ENCODE measurements at places on chromosomes 11 and 22.

GRCh38 chr11:2178906-2179494, 7.4 kb upstream of the TH start:
- no peak for DNase-seq

DNA sequence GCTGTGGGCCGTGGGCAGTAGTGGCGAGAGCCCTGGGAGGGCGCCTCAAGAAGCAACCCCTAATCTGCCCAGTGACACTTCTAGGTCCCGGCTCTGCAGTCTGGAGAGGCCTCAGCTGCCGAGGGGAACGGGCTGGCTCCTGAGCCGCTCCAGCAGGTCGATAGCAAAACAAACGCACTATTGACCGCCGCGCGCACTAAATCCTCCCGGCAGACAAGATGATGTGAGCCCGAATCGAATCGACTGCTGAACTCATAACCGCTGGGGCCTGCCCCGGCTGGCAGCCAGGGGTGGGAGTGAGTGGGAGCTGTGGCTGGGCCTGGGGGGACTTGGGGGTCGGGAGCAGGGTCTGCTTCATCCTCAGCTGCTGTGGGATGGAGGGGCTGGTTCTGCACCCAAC, 36.1 kb downstream of the FLRT1 start:
- no peak for DNase-seq

GRCh38 chr11:66987158-66987620, 12.1 kb downstream of the C11orf86 start:
- no peak for DNase-seq

DNA sequence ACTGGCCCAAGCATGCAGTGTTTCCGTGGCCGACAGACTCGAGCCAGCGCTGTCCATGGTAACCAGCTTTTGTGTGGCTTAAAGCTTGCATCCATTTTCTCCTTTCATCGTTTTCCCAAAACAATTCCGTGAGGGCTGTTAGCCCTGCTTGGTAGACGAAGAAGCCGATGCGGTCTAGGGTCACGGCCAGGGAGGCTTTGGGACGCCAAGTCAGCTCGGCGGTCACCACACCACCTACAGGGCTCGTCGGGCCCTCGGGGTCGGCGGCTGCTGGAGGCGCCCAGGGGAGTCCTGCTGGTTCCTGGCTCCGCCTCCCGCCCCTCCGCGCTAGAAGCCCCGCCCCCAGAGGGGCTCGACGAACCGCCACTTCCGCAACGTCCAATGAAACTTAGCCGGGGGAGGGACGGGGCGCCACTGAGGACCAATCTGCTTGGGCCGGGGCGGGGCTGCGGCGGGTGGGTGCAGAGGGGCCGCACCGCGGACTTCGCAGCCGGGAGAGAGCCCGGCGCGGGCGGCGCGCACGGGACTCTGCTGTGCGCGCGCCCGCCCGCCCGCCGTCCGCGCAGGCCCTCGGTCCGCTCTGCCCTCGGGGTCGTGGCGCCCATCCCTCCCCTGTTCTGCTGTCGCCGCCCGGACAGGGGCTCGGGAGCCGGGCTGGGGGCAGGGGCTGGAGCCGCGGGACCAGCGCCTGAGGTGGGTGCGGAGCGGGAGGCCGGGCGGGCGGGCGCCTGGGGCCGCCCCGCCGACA, at the start of gene TIGD3:
Gene TIGD3, plus strand, starts transcription at position 487 of the 748 bp plus-strand sequence. CDS start 1,058 bp downstream, outside the sequence.
- DNase-seq = peak; percentile 96

- DNase-seq = no peak
Measured at GRCh38 chr11:6531267-6531752, 34.2 kb downstream of the DNHD1 start.

DNA sequence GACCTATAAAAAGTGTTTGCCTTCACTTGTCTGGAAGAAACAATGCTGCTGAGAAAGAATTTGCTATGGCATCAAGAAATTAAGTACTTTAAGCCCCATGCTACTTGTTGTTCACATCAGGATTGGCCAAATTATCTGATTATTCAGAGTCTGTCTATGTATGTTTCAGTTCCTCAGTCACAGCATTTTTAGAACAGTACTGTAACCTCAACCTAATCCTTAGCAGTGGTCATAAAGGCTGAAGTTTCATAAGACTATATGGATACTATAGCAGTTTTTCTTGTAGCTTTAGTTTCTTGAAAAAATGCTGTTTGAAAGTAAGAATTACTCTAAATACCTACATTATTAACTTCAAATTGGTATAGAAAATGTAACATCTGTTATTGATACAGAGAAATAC, 153.9 kb downstream of the INSC start:
- no peak for DNase-seq

GRCh38 chr22:25928038-25928437, 186.1 kb downstream of the MYO18B start:
- no peak for DNase-seq

DNA sequence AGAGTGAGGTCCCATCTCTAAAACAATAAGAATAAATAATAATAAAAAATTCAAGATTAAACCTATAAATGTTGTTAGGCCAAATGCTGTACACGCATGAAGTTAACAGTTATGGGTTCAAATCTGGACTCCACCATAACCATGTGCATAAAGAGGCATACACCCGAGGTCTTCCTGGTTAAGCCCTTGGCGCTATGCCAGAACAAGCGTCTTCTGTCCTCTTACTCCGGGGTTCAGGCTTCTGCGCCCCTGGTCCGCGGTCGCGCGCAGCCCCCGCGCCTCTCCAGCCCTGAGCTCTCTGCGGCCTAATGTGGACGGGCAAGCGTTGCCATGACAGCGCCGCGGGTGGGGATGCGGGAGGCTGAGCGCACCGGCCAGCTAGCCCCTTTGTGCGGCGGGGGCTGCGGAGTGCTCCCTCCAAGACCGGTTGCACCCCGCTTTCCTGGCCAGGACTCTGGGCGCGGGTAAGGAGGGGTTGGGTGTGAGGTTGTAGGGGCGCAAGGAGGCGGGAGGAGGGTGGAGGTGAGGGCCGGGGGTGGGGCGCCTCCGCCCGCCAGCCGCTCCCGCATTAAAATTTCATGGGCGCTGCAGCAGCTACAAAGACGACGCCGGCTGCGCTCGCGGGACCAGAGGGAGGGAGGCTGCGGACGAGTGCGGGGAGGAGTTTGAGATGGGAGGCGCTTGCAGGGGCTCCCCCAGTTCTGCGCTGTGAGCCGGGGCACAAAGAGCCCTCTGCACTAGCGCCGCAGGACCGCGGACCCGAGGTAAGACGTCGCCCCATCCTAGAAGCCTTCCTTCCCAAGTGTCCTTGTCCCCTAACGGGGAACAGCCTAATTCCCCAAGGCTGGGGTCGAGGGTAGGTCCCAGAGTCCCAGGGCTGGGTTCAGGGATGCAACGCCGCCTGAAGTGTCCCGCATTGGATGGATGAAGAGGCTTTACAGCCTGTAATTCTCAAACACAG, at the start of gene MIAT:
Gene MIAT, plus strand, starts transcription at position 698 of the 961 bp plus-strand sequence.
- DNase-seq = peak; percentile 55

DNA sequence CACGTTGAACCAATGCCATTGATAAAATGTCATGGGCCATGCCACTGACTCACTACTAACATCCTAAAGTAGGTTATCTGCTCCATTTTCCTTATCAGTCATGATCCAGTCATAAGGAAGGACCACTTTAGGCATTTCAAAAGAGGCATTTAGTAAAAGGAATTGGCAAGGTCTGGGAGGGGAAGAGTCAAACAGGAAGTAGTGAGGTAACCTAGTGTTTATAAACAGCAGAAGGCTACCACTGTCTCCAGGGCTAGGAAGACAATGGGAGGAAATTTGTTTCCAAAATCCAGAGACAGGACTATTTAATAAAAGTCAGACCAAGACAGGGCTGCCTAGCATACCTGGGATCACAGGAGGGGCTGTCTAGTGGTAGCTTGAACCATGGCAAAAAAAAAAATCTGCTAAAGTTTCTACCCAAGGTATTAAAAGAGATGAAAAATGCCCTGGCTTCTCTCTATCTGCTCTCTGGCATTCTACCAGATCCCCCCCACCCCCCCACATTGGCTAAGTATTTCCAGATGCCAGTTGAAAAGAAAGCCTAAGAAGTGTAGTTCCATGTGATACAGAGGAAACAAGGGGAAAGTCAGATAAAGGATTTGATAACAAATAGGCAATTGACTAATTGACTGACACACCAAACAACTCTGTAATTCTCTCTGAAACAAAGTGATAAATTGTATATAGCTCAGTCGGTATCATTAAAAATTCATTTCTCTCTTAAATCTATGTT, 50.4 kb upstream of the C11orf87 start:
- no peak for DNase-seq

GRCh38 chr22:49204599-49205482, 622.8 kb downstream of the BRD1 start:
- no peak for DNase-seq

DNA sequence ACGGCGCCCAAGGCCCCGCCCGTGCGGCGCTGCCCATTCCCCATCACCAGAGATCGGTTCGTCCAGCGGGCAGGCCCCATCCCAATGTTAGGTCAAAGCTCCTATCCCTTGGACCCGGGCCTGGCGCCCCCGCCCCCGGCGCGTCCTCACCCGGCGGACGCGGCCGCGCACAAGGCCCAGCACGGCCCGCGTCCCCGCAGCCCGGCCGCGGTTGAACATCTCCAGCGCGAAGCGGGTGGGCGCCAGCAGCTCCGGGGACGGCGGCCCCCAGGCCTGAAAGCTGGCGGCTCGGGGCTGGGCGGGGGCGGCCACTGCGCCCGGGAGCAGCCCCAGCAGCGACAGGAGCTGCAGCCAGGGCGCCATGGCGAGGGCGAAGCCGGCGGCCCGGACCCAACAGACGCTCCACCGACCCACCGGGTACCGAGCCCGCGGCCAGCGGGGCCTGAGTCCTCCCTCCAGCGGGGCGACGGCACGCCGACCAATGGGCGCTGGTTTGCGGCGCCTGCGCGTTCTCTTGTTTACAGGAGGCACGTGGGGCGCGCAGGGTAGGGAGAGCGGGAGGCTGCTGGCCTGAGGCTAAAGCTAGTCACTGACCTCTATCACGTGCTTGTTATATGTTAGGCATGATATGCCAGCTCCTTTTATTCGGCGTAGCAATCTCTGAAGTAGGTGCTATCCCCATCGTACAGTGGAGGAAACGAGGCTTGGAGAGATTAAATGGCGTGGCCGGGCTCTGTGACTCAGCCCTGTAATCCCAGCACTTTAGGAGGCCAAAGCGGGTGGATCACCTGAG, at the start of gene CTSF:
Gene CTSF, minus strand, starts transcription at position 483 of the 793 bp plus-strand sequence. Its CDS starts 120 bp downstream, at position 363.
- peak; percentile 52 for DNase-seq

All from activated CD4-positive, alpha-beta T cell treated with anti-CD3 and anti-CD28 coated beads, Interleukin-2, amount 50 U/mL, for 4 hours (primary cell).